GM23248 (cell line): ENCODE measurements at places on chromosomes 12 and 14. TPM values are rescaled to one million over a fixed set of nuclear protein-coding genes. Genes with fewer than 3 reads are reported as not detected.

GRCh38 chr14:70468731-70469130, 16.8 kb downstream of the ADAM21 start:
- H3K27ac ChIP-seq: no peak overlapping the region
- H3K4me3 ChIP-seq: no peak overlapping the region
- no peaks in the 10 kb centered on the region for H3K36me3 ChIP-seq
- no peaks in the 10 kb centered on the region for H3K4me1 ChIP-seq
- DNase-seq: no peak
- no peaks in the 10 kb centered on the region for H3K27me3 ChIP-seq

- H3K36me3 ChIP-seq: no peaks in the 10 kb centered on the region
- no peak overlapping the region for H3K4me3 ChIP-seq
- H3K27ac ChIP-seq: no peak overlapping the region
- DNase-seq: no peak
These were observed 72.0 kb downstream of the RIMBP2 start for GRCh38 chr12:130644146-130644545.

SOX5 gene
- polyA plus RNA-seq: not detected in 2 replicates

RBP5 gene
- polyA plus RNA-seq: 0.38 TPM in 1 of 2 replicates, not detected in the other

DNA sequence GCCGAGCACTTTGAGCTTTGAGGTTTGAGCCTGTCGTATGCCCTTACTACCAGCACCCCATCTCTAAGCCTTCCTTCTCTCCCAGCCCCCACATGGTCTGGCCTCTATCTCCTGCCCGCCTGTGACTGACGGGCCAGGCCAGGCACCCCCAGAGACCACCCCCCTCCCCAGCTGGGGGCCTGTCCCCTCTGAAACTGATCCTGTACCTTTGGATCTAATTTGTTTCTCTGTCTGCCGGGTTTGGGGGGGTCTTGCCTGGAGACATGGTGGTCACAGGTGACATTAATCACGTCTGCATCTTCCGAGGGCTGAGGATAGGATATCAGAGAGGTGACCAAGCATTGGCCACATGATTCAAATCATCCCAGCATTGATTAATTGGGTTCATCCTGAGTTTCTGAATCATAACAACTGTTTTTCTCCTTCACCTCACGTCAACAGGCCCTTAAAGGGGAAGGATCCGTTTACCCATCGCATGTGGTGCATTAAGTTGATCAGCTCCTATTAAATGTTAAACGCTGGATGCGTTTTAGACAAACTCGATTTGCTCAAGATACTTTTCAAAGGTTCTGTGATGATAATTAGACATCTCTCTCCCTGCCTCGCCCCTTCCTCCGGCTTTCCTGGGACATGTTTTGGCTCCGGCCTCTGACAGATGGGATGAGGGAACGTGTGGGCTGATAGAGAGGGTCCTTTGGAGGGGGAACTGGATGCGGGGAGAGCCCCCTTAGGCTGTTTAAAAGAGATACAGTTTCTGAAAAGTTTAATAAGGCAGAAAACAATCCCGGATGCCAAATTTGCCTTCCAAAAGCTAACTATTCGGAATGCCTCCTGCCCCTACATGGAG, 63.3 kb upstream of the TBX3 start:
- DNase-seq: no peak
- H3K4me1 ChIP-seq: no peaks in the 10 kb centered on the region
- H3K36me3 ChIP-seq: no peaks in the 10 kb centered on the region
- H3K27ac ChIP-seq: no peak overlapping the region

KRT5 gene
- polyA plus RNA-seq: not detected in 2 replicates

DNA sequence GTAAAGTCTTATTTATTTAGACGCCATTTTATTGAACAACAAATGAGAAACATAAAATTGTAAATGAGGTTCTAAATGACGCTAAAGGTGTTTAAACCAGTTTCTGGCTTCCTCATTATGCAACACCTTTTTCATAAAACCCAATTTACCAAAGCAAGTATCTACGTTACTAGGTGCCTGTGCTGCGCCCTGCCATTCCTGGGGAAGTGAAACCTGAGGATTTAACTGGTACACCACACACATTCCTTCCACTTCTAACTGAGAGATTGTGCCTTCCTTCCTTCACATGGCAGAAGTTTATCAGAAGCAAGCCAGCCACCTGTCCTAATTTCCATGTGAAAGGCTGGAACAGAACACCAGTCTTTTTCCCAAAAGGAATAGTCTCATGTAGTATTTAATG, 40.3 kb upstream of the GCH1 start:
- DNase-seq: no peak
- H3K4me1 ChIP-seq: no peaks in the 10 kb centered on the region
- no peaks in the 10 kb centered on the region for H3K27me3 ChIP-seq
- no peak overlapping the region for H3K4me3 ChIP-seq
- H3K36me3 ChIP-seq: no peaks in the 10 kb centered on the region

DNA sequence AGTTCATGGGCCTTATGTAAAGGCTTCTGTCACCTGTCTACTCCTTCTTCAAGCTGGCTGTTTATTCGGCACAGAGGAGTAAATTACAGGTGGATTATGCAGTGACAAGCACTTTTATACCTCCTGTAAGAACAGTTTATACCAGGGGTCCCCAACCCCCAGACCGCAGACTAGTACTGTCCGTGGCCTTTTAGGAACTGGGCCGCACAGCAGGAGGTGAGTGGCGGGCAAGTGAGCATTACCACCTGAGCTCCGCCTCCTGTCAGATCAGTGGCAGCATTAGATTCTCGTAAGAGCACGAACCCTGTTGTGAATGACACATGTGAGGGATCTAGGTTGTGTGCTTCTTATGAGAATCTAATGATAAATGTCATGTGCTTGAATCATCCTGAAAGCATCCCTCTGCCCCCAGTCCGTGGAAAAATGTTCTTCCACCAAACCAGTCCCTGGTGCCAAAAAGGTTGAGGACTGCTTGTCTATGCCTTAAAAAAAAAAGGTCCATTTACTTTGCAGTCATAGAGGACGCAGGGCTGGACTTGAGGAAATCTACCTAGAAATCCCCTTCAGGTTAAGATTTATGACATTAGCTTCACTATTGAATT, 78.8 kb downstream of the ETV6 start:
- no peak overlapping the region for H3K27ac ChIP-seq
- DNase-seq: no peak
- no peaks in the 10 kb centered on the region for H3K36me3 ChIP-seq
- peaks cover 34% of the 10 kb centered on the region for H3K4me1 ChIP-seq

PUS1 gene
- polyA plus RNA-seq: 13.0 and 14.0 TPM in 2 replicates

DNA sequence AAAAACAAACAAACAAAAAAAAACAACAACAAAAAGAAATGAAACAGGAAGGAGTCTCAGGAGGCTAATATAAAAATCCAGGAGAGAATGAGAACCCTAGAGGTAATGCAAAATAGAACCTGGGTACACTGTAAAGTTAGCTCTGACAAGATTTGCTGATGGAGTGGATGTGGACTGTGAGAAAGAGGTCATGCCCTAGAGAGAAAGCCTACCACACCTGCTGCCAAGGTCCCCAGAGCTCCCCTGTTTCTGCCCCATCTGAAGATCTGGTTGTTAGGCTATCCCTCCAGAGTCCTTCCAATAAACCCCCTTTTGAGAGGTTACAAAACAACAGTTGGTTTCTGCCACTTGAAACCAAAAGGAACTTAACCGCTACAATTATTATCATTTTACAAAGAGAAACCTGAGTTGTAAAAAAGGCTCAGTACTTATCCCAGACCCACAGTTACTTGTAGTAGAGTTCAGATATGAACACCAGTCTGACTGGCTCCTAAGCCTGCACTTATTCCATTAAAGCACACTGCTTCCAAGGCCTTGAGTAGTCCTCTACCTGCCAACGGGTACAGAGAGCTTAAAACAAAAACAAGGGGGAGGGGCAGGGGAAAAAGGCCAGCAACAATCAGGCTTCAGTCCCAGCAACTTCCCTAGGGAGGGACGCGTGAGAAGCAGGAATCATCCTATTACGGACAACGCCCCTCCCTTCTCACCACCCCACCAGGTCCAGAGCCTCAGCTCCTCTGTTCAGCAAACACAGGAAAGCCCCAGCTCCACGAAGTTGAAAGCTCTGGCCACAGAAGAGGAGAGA, 27.7 kb downstream of the PPP1R13B start:
- H3K27ac ChIP-seq: no peak overlapping the region
- H3K4me1 ChIP-seq: peaks cover 8% of the 10 kb centered on the region
- no peaks in the 10 kb centered on the region for H3K36me3 ChIP-seq
- no peaks in the 10 kb centered on the region for H3K27me3 ChIP-seq
- 0 out of 2 replicates have a peak overlapping the region, but pooled peaks have one; percentile 14 for H3K4me3 ChIP-seq

DNA sequence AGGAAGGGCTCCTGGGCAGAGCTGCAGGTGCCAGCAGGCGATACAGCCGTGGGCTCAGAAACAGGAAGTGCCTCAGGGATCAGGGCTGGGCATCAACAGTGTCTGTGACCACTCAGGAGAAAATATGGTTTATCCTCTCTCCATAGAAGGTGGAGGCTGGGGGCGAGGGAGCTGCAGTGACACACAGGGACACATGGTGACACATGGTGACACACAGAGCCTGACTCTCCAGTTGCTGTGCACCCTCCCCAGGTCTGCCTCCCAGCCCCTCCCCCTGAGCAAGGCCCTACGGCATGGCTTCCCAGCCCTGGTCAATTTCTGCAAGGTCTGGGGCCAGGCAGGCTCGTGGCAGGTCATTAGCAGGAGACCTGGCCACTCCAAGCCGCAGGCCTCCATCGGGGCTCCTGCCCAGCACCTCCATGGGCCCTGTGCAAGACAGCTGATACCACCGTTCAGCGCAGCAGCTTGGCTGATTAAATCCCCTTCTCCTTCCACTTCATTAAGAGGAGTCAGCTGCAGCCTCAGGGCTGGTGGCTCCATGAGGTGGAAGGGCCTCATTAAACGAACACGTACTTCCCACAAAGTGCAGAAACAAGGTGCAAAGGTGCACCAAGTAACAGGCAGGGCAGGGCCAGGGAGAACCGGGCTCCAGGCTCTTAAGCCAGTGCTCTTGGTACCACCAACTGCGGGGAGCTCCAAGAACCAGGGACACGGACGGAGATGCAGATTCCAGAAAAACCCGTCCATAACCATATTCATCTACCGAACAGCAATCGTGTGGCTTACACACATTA, 60.7 kb downstream of the CCNK start:
- H3K36me3 ChIP-seq: no peaks in the 10 kb centered on the region
- H3K4me1 ChIP-seq: peaks cover 14% of the 10 kb centered on the region
- DNase-seq: no peak
- no peak overlapping the region for H3K4me3 ChIP-seq
- no peaks in the 10 kb centered on the region; the same call in 1 of the 2 replicates for H3K27me3 ChIP-seq

- H3K27ac ChIP-seq: no peak within 1 kb of the TSS
- no peak for DNase-seq
- no peaks in the 10 kb centered on the region for H3K27me3 ChIP-seq
- H3K4me3 ChIP-seq: no peak within 1 kb of the TSS
- H3K4me1 ChIP-seq: no peaks in the 10 kb centered on the region
- no peaks in the 10 kb centered on the region for H3K36me3 ChIP-seq
These were observed at the start of gene HNF1A for GRCh38 chr12:120978296-120979219. Gene HNF1A, plus strand, starts transcription at chr12:120978543. Its CDS starts 226 bp downstream, at chr12:120978769.

- no peak for DNase-seq
- H3K4me3 ChIP-seq: no peak overlapping the region
- H3K36me3 ChIP-seq: no peaks in the 10 kb centered on the region
- H3K27me3 ChIP-seq: no peaks in the 10 kb centered on the region
These were observed 5.2 kb upstream of the RIMKLB start for GRCh38 chr12:8692573-8692972.

GRCh38 chr14:89922031-89922907, 32.3 kb downstream of the EFCAB11 start:
- no peaks in the 10 kb centered on the region for H3K27me3 ChIP-seq
- peak; percentile 93 for DNase-seq
- peaks cover 33% of the 10 kb centered on the region for H3K4me1 ChIP-seq
- H3K4me3 ChIP-seq: no peak overlapping the region
- H3K36me3 ChIP-seq: no peaks in the 10 kb centered on the region
- peak overlapping the region; percentile 90 for H3K27ac ChIP-seq

DNA sequence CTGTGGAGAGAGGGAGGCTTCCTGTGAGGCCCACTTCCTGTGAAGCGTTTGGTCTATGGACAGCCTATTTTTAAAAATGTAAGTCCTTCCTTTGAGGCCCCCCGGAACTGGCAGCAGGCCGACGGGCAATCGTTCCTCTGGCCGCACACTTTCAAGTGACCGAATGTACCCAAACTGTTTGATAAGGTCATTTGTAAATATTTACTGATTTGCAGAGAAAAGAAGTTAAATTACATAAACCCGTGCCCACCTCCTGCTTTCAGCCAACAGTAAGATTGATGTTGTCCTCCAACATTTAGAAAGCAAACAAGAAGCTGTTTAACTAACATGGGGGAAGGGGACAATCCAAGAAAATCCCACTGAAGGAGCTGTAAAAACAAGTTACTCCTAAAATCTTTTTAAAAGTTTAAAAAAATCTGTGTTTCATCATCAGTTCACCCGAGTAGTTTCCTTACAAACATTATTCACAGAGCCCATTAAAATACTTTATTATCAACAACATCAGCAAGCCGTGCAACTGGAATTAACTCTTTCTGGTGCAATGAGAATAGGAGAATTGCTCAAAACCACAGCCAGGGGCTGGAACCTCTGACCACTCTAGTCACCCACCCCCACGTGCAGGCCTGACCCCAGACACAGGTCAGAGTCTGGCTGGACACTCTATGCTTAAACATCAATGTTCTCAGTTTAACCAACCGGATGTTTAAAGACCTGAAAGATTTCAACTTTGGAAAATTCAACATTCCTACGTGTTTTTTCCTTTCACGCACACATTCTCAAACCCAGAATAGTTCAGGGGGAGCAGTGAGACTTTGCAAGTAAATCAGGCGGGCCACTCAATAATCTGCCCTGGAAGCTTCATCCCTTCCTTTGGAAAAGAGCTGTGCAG, 65.3 kb downstream of the FOXN3 start:
- peak overlapping the region; percentile 55 for H3K27ac ChIP-seq
- H3K4me1 ChIP-seq: peaks cover 15% of the 10 kb centered on the region
- peak; percentile 44 for DNase-seq
- no peaks in the 10 kb centered on the region for H3K36me3 ChIP-seq
- no peaks in the 10 kb centered on the region for H3K27me3 ChIP-seq
- peak overlapping the region; percentile 51 for H3K4me3 ChIP-seq

GRCh38 chr14:59679872-59680271, 103.3 kb upstream of the CCDC175 start:
- no peaks in the 10 kb centered on the region for H3K4me1 ChIP-seq
- no peak overlapping the region for H3K4me3 ChIP-seq
- H3K27me3 ChIP-seq: peaks cover 13% of the 10 kb centered on the region; the same call in 1 of the 2 replicates
- no peaks in the 10 kb centered on the region for H3K36me3 ChIP-seq
- DNase-seq: peak; percentile 3

DNA sequence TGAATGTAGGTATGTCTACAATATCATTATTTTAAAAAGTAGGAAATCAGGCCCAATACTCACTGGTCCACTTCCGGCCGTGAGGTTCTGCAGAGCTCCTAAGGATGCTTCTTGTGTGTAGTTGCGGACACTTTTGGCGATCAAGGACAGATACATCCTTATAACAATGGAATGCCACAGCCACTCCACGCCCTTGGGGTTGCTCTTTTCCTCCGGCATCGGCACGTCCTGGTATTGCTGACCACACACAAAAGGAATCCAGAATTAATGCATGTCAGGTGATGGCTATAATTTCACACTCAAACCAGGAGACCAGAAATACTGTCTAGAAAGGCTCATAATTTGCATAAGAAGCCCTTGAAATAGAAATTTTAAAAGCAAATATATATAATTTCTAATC, 65.6 kb upstream of the YARS2 start:
- DNase-seq: no peak
- no peaks in the 10 kb centered on the region for H3K36me3 ChIP-seq
- no peaks in the 10 kb centered on the region for H3K27me3 ChIP-seq
- no peaks in the 10 kb centered on the region for H3K4me1 ChIP-seq
- no peak overlapping the region for H3K4me3 ChIP-seq

- no peak overlapping the region for H3K27ac ChIP-seq
- H3K4me3 ChIP-seq: no peak overlapping the region
- no peak for DNase-seq
- peaks cover 56% of the 10 kb centered on the region for H3K36me3 ChIP-seq
These were observed 50.5 kb downstream of the KITLG start for GRCh38 chr12:88529531-88530488.

- no peak overlapping the region for H3K27ac ChIP-seq
- DNase-seq: no peak
- no peaks in the 10 kb centered on the region for H3K4me1 ChIP-seq
- no peak overlapping the region for H3K4me3 ChIP-seq
These were observed 20.4 kb downstream of the CCDC88C start for GRCh38 chr14:91396959-91397815.
